Naive thymus-derived CD8-positive, alpha-beta T cell (primary cell): ENCODE measurements at places on chromosomes 12 and 14. TPM values are rescaled to one million over a fixed set of nuclear protein-coding genes. Genes with fewer than 3 reads are reported as not detected.

Gene GPR135
- total RNA-seq = 2.0 TPM

- DNase-seq = no peak
- no peak overlapping the region for H3K27ac ChIP-seq
- H3K4me1 ChIP-seq = peaks cover 3% of the 10 kb centered on the region
- H3K4me3 ChIP-seq = no peak overlapping the region
Measured at GRCh38 chr12:103505371-103506236, 9.8 kb upstream of the C12orf42 start.

GRCh38 chr14:72786378-72787350, 107.2 kb downstream of the DPF3 start:
- no peaks in the 10 kb centered on the region for H3K36me3 ChIP-seq
- peaks cover 2% of the 10 kb centered on the region for H3K27me3 ChIP-seq
- no peak overlapping the region for H3K4me3 ChIP-seq
- H3K4me1 ChIP-seq = no peaks in the 10 kb centered on the region
- H3K27ac ChIP-seq = no peak overlapping the region

- no peak overlapping the region for H3K27ac ChIP-seq
- H3K27me3 ChIP-seq = peaks cover 16% of the 10 kb centered on the region
- DNase-seq = no peak
- H3K36me3 ChIP-seq = no peaks in the 10 kb centered on the region
Measured at GRCh38 chr14:36346052-36346451, 25.6 kb upstream of the MBIP start.
